Esophagus squamous epithelium (tissue), 5 donors: ENCODE measurements at places on chromosomes 12 and 14. TPM values are rescaled to one million over a fixed set of nuclear protein-coding genes. Genes with fewer than 3 reads are reported as not detected.

DNA sequence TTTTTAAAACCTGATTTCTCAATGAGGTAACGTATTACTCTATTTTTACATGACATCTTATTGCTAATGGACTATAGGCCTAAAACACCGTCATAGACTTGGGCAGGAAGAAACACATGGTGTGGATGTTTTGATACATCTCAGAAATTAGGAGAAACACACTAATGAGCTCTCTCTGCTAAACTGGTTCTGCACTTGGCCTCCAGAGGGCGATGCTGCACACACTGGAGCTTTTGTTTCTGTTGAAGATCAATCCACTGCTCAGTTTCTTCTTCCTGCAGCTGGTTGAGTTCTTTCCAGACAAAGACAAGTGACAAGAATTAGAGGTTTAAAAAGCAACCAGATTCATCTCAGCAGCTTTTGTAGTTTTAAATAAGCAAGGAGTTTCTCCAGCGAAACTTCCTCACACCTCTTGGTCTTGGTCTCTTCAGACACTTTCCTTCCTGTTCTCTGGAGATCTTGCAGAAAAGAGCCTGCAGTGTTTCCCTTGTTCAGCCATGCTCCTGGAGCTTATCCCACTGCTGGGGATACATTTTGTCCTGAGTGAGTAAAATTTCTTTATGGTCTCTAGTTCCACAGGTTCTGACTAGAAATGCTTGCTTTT lies 178.5 kb upstream of the OR4E1 start:
- H3K27me3 ChIP-seq, result no peaks in the 10 kb centered on the region
- H3K36me3 ChIP-seq, result no peaks in the 10 kb centered on the region
- H3K4me1 ChIP-seq, result no peaks in the 10 kb centered on the region
- no peak overlapping the region for H3K27ac ChIP-seq

DNA sequence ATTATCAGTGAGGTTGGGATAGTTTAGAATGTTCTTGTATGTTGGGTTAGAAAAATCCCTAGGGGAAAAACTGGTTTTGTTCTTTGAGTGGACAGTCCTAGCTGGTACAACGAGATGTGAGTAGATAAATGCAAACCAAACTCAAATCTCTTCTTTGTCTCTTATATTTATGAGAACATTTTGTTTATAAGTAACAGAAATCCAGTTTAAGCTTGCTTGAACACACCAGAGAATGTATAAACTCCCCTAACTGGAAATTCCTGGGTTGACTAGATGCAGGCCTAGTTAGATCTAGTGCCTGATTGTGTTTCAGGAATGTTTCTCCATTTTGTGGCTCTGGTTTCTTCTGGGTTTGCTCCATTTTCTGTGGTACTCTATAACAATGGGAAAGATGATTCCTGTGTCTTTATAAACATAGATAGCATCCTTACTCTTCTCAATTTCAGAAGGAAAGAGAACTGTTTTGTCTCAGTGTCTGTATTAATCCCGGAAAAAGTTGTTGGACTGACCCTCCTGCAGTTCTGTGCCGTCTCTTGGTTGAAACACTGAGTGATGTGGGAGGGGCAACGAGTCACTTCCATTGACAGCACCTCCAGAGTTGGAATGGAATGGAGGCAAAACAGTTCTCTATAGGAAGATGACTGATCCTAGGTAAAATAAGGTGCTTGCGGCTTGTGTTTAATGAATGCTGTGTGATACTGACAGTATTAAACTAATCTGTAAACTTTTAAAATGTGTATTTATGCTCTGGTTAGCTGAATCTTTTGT lies 244.8 kb downstream of the TMTC2 start:
- no peaks in the 10 kb centered on the region for H3K27me3 ChIP-seq
- H3K4me3 ChIP-seq, result no peak overlapping the region
- H3K4me1 ChIP-seq, result no peaks in the 10 kb centered on the region
- peak overlapping the region; percentile 43 for H3K27ac ChIP-seq
- no peak for DNase-seq

The KRT78 gene
- total RNA-seq, result 481 TPM

The DBX2 gene
- total RNA-seq, result not detected

DNA sequence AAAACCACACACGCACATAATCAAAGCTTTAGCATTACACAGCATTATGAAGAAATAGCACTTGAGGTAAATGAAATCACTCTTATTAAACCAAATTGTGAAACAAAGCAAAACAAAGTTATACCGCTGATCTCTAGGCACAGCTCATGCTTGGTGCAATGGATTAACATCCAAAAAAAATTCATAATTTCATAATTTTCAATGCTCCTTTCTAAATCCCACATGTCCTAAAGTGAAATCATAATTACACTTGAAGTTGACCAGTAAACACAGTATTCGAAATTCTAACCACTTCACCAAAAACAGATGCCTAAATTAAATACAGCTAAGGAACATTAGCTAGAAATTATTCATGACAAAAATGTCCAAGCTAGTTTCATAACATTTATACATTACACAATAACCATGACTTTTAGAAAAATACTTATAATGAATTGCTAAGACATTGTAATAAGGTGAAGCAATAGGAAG lies 1.5 kb downstream of the MLH3 start:
- no peak overlapping the region for H3K4me3 ChIP-seq
- H3K4me1 ChIP-seq, result no peaks in the 10 kb centered on the region
- H3K27me3 ChIP-seq, result no peaks in the 10 kb centered on the region
- H3K27ac ChIP-seq, result peak overlapping the region; percentile 94

DNA sequence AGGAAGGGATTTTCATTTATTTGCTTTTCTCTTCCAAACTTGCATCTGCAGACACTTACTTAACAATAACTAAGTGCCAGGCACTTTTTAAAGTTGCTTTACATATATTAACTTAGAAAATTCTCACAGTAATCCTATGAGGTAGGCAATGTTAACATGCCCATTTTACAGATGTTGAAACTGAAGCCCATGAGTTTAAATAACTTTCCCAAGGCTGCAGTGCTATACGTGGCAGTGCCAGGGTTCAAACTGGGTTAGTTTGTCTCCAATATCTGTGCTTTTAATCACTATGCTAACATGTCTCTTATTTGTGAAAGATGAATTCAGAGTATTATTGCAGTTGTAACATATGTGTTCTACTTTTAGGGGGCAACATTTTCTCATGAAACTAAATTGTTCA lies 29.9 kb downstream of the PUS7L start:
- no peaks in the 10 kb centered on the region for H3K27me3 ChIP-seq
- no peak for DNase-seq
- H3K4me3 ChIP-seq, result no peak overlapping the region
- no peaks in the 10 kb centered on the region for H3K36me3 ChIP-seq

The FSCB gene
- not detected for total RNA-seq

DNA sequence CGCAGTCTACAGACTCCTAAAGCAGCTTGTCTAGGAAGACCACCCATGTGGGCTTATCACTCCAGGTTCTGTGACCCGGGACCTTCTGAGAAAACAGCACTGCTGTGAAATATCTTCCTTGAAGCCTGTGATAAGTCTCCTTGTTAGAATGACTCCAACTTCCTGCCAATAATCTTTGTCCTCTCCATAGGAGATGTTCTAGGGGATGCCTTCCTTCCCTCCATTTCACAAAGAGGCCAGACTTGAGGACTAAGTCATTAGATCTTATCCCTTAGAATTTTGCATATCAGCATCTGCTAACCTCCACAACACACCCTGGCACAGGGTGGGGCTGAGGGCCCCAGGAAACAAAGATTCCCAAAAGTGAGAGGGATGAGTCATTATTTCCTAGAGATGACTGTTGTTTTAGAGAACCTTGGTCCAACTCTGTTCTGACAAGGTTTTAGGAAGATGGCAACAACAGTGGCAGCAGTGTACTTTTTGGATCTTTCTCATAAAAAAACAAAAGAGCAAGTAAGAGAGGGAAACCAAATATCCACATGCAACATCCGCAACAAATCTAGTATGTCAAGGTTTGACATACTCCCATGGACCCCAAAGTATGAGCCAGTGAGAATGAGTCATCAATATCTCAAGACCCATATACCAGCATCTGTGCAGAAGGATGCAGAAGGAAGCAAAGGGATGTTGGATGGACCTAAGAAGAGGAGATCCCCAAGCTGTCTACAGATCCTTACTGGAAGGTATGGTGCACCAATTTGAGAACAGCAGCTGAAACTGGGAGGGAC lies 6.0 kb downstream of the LTB4R start:
- peak overlapping the region; percentile 86 for H3K27ac ChIP-seq
- peaks cover 42% of the 10 kb centered on the region for H3K4me1 ChIP-seq
- H3K27me3 ChIP-seq, result no peaks in the 10 kb centered on the region
- no peak overlapping the region for H3K4me3 ChIP-seq
